ENCODE measurements at places on chromosomes 5 and 9. TPM values are rescaled to one million over a fixed set of nuclear protein-coding genes. Genes with fewer than 3 reads are reported as not detected.

The C7 gene
- 202 TPM for polyA plus RNA-seq

The STARD4 gene
- polyA plus RNA-seq, result 23.3 TPM

The SOHLH1 gene
- polyA plus RNA-seq, result not detected

The FAM221B gene
- polyA plus RNA-seq, result 0.10 TPM

The SPARC gene
- polyA plus RNA-seq, result 2,937 TPM

The SREK1IP1 gene
- polyA plus RNA-seq, result 23.9 TPM

The PAXX gene
- polyA plus RNA-seq, result 46.1 TPM

The OR1Q1 gene
- not detected for polyA plus RNA-seq

The PCDHB9 gene
- polyA plus RNA-seq, result 4.2 TPM

The GPX3 gene
- 1,069 TPM for polyA plus RNA-seq

- no peak for DNase-seq
Measured at GRCh38 chr9:124359426-124359825, 55.8 kb downstream of the PSMB7 start.

- no peak for DNase-seq
Measured at GRCh38 chr9:123616707-123617106, 260.7 kb downstream of the CRB2 start.

- no peak for DNase-seq
Measured at GRCh38 chr5:81609810-81610375, 141.0 kb downstream of the SSBP2 start.

DNA sequence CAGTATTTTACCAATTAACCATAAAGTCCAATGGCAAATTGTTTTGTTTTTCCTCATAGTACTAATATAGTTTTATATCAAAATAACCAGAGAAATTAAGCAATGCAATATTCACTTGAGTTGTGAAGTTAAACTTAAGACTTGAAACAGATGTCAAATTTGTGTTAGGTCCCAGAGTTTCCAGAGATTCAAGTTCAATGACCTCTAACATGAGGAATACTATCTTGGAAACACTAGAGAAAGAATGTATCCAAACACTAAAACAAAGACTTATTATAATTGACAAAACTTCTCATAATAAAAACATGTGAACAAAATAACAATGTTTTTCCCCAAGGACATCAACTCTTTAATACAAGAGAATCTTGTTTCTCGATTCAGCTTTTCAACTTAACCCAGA lies 18.0 kb downstream of the SUSD1 start:
- DNase-seq, result no peak

GRCh38 chr5:134873494-134873893 lies 677 bp upstream of the TXNDC15 start:
- no peak for DNase-seq

DNA sequence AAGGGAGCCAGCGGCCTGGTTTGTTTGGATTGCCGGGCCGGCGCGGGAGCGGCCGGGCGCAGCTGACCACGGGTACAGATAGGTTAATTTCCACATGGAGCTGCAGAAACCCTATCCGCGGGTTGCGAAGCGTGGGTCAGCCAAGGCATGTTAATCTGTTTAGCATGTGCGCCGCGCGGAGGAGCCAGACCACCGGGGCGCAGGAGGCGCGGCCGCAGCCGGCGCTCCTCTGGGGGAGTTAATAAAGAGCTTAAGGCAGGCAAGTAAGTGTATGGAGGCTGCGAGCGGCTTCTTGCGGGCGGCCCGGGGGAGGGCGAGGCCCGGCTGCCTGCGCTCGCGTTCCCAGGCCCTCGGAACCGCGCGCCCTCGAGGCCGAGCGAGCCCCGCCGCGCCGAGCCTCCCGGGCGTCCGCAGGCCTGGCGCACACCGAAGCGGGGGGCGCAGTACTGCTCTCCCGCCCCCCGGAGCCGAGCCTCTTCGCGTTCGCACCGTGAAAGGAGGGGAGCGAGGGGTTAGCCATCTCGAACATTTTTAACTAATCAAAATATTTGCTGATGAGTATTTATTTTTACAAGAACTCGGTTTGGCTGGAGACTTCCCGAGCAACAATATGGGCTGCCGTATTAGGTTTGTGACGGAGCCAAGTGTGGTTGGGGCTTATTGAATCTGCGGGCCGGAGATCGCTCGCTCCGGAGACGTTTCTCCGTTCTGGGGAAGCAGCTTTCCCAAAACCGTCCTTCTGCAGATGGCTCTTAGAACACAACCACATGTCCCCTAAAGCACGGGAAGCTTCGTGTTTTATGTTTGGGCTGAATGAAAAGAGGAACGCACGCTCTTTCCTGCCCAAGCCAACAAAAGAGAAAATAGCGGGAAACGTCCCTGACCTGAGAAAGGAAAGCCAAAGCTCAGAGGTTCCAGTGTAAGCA lies 28.8 kb downstream of the FOXD1 start:
- no peak for DNase-seq

DNA sequence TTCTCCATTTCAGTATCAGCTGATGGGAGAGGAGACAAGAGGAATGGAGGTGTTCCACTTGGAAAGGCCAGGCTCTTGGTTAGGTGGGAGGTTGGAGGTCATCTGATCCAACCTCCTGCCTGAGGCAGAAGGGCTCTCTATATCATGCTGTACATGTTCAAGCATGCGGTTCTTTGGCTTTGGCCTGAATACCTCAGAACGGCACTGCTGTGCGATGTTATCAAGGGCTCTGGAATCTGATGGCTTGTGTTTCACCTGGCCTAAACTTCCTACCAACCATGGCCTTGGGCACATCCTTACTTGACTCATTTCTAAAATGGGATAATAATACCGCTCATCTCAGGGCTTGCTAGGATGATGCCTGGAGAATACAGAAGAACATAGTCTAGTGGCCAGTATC lies 90.1 kb upstream of the FAM169A start:
- no peak for DNase-seq

- no peak for DNase-seq
Measured at GRCh38 chr5:151085517-151086041, 4.7 kb upstream of the TNIP1 start.

DNA sequence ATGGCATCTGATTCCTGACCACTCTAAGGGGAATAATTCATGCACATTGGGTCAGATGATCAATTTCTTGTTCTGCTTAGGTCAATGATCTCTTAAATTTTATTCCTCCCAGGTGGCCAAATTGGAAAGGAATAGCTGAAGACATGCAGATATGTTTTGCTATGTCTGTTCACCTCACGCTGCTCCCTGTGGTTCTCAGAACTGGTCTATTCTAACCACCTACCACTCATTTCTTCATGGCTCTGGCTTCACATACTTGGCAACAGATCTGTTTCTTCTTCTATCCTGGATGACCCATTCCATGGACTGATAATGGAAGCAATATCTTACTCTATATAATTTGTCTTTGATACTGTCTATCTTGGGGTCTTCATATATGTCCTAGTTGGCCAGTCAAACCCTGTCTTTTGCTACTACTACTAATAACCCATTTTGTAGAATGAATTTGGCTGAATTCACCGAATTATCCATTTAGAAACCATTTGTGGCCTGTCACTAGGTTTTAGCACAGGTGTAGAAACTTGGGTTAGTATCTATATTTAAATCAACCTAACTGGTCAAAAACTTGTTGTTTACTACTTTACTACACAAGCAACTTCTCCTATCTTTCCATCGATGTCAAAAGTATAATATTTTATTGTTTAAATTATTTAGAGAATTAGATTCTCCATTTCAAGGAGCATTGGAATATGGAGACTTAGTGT lies 650.9 kb downstream of the TLE4 start:
- no peak for DNase-seq

DNA sequence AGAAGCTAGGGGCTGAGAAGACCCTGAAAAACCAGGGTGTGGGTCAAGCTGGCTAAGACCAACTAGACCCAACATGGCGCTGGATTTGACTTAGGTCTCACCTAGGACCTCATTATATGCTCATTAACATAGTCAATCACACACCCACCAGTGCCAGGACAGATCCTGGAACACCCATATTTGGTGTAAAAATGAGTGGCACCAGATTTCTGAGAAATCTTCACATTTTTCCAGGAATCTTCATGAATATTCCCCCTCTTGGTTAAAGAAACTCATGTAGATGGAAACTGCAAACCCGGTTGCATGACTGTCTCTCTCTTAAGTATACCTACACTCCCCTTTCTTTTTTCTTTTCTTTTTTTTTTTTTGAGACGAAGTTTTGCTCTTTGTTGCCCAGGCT lies 17.9 kb upstream of the RAB14 start:
- no peak for DNase-seq

- DNase-seq, result no peak
Measured at GRCh38 chr5:55187370-55187769, 14.4 kb upstream of the CDC20B start.

DNA sequence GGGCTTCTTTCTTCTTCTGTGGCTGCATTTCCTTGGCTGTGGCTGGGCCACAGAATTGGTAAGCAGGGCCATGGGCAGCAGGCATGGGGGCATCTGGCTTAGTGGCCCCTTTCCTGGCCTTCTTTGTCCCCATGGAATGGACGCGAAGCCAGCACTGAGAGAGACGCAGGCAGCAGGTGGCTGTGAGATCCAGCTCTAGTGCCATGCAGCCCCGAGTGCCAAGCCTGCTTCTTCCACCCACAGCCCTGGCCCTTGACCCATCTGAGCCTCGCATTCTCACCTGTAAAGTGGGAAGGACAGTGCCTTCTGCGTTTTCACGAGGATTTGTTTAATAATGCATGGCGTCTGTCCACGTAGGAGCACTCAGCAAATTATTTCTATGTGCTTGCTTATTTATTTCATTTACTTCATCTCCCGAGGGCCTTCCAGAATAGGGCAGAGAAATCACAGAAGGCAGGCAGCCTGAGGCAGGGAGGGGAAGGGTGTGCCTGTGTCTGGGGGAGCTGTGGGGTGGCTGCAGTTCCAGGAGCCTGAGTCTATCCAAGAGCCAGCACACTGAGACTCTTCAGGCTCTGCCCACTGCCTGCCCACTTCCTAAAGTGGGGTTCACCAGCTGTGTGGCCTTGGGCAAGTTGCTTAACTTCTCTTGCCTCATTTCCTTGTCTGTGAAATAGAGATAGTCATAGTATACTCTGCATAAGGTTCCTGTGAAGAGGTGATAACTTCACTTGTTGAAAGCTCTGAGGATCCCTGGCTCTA lies 55.2 kb downstream of the NTNG2 start:
- no peak for DNase-seq

DNA sequence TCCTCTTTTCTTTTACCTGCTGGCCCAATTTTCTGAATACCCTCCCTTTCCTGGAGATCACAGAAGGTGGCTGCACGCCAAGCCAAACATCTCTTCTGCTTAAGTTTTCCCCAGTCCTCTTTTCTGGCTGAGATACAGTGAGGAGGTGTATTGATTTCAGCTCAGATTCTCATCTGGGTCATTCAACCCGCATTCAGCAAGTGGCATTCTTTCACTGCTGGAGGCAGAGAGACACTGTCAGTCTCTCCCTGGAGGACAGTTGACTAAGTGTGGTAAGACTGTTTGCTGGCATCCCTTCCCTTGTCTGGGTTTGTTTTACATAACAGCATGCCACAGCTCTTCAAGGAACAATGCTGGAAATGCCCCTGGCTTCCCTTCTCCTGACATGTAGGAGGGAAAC lies 60.5 kb downstream of the GABRG2 start:
- no peak for DNase-seq

DNA sequence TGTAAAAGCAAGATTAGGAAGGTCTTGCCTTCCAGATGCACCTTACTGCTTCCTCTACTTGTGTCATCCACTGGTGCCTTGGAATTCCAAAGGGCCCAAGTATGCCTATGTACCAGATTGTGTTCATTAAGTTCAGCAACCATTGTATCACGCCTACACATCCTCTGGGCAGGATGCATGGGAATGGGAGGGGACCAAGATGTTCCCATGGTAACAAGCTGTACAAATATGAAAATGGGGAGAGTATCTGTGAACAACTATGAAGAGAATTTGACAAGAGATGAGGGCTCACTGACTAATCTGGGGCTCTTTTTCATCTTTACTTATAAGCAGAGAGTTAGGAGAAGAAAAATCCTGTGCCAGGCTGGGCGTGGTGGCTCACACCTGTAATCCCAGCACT lies 137.8 kb upstream of the MAP1B start:
- DNase-seq, result no peak

GRCh38 chr5:173334808-173335207 lies 6.6 kb upstream of the STC2 start:
- DNase-seq, result no peak

GRCh38 chr9:14531341-14532269 lies 161.6 kb downstream of the ZDHHC21 start:
- DNase-seq, result no peak

GRCh38 chr5:144820278-144820677 lies 649.6 kb downstream of the KCTD16 start:
- DNase-seq, result no peak

- no peak for DNase-seq
Measured at GRCh38 chr5:33146881-33147280, 293.9 kb upstream of the TARS1 start.

- DNase-seq, result no peak
Measured at GRCh38 chr5:76942581-76942980, 10.3 kb upstream of the CRHBP start.

DNA sequence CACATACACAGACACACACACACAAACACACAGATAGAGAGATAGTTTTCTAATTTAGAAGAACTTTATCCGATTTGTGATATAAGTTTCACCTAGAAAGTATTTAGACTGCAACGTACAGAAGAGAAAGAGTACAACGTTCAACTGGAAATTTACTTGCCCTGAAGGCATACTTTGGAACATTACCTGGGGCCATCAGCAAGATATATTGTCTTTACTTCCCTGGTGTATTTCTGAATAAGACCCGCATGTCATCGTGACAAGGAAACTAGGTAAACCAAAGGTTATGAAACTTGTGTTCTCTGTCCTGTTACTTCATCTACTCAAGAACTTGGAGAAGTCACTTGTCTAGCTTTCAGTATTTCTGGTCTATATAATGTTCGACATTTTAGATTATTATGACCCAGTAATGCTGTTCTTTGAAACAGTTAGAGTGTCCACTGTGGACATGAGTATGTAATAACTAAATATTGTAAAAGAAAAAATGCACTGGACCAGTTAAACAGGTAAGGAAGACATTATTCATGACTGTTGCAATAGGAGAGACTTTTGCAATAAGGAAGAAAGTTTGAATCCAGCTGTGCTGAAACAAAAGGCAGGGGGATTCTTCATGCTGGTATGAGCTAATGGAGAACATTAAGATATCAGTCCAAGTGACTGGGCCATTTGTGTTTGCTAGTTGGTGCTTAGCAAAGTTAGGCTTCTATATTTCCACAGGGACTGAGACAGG lies 1791.1 kb downstream of the MAT2B start:
- DNase-seq, result no peak

GRCh38 chr9:77495834-77496671 lies 152.1 kb downstream of the GNA14 start:
- peak; percentile 33 for DNase-seq

GRCh38 chr9:95037789-95038521 lies 279.6 kb downstream of the FANCC start:
- DNase-seq, result no peak

GRCh38 chr5:43152946-43153345 lies 32.2 kb downstream of the ZNF131 start:
- DNase-seq, result no peak

DNA sequence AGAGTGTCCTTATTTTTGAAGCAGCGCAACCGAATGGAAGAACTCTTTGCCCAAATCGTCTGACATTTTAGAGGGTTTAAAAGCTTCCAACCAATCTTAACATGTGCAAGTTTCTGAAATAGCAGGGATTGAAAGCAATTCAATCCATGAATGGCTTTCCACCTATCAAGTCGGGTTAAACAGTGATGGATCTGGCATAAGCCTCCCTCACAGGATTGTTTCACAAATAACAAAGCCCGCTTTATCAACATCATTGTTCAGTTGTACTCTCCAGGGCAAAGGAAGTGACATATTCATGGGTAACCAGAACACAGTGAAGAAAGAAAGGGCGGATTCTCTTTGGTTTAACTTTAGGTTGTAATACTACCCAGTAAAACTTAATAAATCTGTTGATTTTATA lies 497.3 kb downstream of the MTRR start:
- DNase-seq, result no peak

- no peak for DNase-seq
Measured at GRCh38 chr5:54959673-54960418, 25.5 kb downstream of the ESM1 start.
